ENCODE measurements at places on chromosomes 11 and 22.

- DNase-seq, result peak; percentile 78
These were observed 20.8 kb upstream of the IL18BP start for GRCh38 chr11:71977743-71978418.

- DNase-seq, result no peak
These were observed 78.5 kb downstream of the BUD13 start for GRCh38 chr11:116694349-116694725.

- DNase-seq, result no peak
These were observed 20.1 kb downstream of the UBE4A start for GRCh38 chr11:118379497-118379896.

DNA sequence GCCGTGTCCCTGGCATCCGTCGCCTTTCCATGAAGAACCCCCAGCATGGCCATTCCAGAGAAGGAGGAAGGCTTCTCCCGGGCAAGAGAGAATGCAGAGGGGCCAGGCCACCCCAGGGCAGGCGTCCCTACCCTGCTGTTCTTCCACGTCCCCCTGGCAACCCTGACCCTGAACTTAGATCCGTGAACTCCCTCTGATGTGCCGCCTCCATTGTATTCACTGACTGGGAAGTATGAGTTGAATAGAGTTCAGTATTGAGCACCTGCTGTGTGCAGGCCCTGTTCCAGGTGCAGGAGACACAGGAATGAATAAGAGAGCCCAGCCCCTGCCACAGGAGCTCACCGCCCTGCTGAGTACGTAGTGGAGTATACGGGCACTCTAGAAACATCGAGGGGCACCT lies 29.1 kb upstream of the RELT start:
- no peak for DNase-seq

DNA sequence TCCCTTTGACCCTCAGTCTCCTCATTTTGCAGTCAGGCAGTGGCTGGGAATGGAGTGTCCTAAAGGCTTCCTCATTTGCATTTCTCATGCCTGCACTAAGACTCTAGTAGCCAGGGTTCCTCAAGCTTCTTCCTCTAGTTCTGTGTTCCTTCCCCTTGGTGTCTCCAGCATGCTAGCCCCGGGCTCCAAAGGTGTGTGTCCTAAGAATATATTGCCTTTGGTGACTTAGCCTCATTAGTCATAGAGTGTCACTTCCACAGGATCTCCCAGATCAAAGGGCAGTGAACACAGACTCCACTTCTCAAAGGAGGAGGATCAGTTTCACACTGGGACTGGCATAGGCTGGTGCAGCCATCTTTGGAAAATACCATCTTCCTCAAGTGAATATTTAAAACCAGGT lies 21.4 kb upstream of the ACER3 start:
- peak; percentile 69 for DNase-seq

DNA sequence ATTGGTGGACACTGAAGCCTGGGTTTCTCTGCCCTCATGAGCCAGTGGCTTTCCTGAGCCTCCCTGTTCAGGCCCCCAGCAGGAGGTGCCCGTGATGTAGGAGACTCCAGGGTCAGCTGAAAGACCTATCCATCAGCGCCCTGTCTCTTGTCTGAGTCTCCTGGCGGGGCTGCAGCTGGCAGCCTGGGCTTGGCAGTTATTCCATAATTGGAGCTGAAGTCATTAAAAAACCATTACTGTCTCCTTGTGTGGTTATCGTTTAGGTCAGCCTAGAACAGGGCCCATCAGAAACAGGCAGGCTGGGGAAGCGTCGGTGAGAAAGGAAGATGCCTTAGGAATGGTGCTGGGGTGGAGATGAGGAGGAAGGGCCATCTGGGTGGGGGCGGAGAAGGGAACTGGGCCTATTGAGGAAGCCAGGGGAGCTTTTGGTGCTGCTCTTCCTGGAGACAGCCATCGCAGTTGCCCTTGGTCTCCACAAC lies 5.0 kb downstream of the TUB start:
- DNase-seq, result peak; percentile 15

- no peak for DNase-seq
These were observed 79.7 kb downstream of the BUD13 start for GRCh38 chr11:116693102-116693570.

DNA sequence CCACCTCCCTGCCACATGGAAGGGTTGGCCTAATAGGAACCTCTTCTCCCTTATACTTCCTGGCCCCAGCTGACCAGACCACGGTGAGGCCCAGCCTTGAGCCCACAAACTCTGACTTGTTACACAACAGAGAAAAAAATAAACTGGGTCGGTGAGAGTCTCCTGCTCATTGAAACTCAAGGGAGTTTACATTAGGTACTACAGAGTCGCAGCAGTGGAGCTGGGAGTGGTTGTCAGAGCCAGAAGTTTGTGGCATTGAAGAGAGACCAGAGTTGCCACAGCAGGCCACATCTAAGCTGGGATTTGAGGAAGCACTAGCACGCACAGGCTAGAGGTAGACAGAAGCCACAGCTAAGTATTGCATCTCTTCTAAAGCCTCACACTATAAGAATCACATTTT lies 296.2 kb downstream of the DDX10 start:
- no peak for DNase-seq

- DNase-seq, result no peak
These were observed 33.4 kb upstream of the MICAL2 start for GRCh38 chr11:12076840-12077534.

GRCh38 chr11:110479108-110480101 lies 49.7 kb downstream of the FDX1 start:
- peak; percentile 9 for DNase-seq

DNA sequence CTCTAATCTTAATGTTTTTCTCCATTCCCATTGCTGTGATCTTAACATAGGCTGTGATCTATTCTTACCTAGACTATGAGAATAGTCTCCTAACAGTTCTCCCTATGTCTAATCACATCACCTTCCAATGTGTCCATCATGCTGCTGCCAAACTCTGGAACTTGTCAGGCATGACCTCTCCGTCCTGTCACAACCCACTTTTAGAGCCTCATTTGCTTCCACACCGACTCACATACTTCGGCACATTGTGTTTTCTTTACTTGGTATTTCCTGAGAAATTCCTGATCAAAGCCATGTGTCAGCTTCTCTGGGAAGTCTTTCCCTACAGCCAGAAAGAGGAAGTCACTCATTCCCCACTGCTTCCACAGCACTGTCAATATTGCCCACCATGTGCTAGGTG lies 40.5 kb upstream of the BIRC3 start:
- DNase-seq, result no peak

GRCh38 chr11:118434553-118435289 lies 1.6 kb upstream of the KMT2A start:
- peak; percentile 71 for DNase-seq

- DNase-seq, result no peak
These were observed 13.0 kb upstream of the TBX1 start for GRCh38 chr22:19747551-19747950.

GRCh38 chr11:111419181-111419580 lies 40.1 kb upstream of the POU2AF1 start:
- DNase-seq, result no peak

- no peak for DNase-seq
These were observed 51.0 kb downstream of the NF2 start for GRCh38 chr22:29654420-29654819.

DNA sequence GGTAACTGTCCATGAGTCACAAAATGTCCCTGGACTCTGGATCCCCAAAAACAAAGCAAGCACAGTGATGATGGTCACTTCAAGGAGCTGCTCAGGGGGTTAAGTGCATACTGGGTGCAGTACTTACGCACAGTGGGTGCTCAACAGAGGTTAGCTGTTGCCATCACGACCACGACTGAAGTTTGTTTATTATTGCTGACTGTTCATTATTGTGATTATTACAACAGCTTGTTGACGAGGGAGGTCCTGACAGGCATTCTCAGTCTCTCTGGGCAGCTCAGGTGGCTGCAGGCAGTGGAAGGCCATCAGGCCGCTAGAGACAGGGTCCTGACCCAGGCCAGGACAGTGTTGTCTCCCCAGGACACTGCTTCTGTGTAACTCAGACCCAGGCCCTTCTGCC lies 418.8 kb downstream of the SHANK2 start:
- DNase-seq, result no peak

DNA sequence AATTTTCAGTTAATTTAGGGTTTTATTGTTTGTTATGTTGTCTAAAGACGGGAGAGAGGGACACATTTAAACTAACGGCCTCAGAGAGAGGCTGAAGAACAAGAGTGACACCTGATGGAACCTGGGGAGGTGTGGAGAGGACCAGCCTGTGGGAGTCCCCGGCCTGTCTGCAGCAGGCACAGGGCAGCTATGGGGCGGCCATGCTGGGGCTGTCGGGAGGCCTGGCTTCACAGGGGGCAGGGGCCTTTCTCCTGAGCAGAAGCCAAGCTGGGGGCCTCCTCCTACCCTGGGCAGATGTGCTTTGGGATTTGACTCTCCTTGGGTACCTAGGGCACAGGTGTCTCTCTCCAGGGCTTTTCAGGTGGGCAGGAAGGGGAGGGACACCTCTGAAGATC lies 21.9 kb downstream of the RELT start:
- DNase-seq, result no peak

- peak; percentile 91 for DNase-seq
These were observed 626 bp upstream of the F2 start for GRCh38 chr11:46718155-46719019.

DNA sequence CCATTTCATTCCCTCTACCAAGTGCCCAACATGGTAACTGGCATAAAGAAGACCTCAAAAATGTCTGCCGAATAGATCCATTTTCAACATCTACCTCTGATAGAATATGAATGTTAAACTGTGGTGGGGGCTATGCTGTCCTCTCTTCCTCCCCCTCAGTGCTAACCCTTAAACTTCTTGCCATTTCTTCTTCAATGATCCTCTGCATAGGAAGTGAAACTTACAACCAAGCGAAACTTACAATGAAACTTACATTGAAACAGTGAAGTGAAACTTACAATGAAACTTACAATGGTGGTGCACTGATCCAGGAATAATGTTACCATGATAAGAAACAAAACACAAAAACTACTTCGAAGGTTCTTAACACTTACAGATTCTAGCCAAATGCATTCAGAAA lies 4.7 kb downstream of the RTCB start:
- DNase-seq, result no peak

- no peak for DNase-seq
These were observed 704.8 kb downstream of the DLG2 start for GRCh38 chr11:84922212-84922805.

GRCh38 chr22:42649246-42650099 lies at the start of gene CYB5R3:
CYB5R3 (minus strand) TSS chr22:42649392; CDS start chr22:42649315, 77 bp downstream.
- DNase-seq, result peak; percentile 91

DNA sequence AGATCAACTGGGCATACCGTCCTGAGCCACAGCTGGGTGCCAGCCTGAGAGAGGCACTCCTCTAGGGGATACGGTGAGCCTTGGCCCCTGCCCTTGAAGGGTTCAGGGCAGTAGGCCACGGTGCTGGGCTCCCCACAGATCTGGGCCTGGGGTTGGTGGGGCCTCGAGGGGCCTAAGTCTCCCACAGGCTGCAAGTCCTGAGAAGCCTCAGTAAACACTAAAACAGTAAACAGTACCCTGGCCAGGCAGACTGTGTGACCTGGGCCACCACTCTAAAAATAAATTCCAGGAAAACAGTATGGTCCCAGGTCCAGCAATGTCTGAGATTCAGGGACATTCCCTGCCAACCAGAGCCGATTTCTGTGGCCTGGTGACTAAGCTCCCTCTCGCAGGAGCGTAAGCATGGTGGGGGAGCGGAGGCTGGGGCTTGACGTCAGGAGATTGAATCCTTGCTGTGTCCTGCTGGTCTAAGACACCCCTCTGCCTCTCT lies 2.3 kb upstream of the RHOD start:
- peak; percentile 53 for DNase-seq

- peak; percentile 48 for DNase-seq
These were observed 136.3 kb downstream of the ETS1 start for GRCh38 chr11:128450882-128451651.

- DNase-seq, result peak; percentile 72
These were observed 6.6 kb upstream of the ARAP1 start for GRCh38 chr11:72758690-72759389.

- DNase-seq, result no peak
These were observed 130.9 kb downstream of the PARVA start for GRCh38 chr11:12508151-12508751.

DNA sequence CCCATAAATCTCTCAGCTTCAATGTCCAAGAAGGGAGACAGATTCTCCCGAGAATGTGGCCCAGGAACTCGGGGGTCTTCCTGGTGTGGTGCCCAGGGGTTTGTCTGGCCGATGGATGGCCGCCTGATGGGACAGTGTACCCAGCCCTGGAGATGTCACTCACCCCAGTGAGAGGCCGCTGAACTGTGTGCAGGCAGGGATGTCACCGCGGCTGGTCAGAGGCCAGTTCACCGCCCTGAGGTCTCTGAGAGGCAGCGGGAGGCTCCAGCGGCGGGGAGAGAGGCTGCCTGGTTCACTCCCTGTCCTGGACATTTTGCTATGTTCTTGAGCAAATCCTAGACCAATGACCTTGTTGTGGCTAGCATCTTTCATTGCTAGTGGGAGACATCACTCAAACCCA lies 1349.5 kb downstream of the BRD1 start:
- DNase-seq, result no peak

DNA sequence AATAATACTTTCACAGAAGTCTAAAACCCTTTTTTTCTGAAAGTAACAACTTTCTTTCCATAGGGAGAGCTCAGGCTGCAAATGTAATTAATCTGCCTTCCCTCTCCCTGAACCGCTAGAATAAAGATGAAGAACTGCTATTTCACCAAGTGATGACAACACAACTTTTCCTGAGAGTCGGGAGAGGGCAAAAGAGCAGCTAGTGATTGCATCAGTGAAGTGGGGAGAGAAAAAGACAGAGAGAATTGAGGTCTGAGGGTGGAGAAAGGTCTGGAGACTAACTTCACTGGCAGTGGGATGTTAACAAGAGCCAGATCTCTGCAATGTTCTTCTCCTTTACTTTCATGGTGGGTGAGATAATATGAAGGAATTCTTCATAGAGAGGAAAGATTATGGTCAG lies 10.9 kb upstream of the MPEG1 start:
- DNase-seq, result no peak

GRCh38 chr11:62680825-62681240 lies 2.0 kb upstream of the UBXN1 start:
- peak; percentile 88 for DNase-seq

GRCh38 chr11:57210781-57211180 lies 26.3 kb downstream of the APLNR start:
- no peak for DNase-seq

DNA sequence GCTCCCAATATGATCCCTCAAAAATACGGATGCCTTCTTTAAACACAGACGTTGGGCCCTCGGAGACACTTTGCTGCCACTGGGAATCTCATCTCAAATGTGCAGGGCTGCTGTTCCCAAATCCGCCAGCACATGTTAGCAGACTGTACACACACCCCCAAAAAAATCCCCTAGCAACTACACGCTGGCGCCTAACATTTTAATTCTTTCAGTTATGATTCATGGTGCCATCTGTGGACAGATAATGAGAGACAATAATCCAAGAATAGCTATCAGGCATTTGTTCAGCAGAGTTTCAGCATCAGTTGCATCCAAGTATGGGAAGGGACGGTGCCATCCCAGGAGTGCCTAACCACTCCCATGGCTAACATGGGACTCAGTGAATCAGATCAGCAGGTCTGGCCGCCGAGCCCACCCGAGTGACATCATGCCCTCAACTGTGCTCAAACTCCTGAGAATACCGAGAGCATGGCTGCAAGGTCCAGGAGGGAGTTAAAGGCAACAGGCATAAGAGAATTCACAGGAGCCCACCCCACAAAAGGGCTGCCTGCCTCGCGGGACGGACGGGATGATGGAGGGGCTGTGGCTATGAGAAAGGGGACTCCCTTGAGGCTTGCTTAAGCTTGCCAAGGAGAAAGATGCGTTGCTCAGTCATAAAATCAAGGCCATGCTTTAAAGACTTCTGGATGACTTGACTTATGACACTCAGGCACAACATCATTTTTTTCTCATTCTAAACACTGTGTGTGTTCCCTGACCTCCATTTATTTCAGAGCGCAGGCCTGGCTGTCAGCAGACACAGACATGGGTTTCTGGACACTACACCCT lies 337.0 kb downstream of the SHANK2 start:
- DNase-seq, result no peak

- peak; percentile 65 for DNase-seq
These were observed 29.5 kb upstream of the SCUBE2 start for GRCh38 chr11:9120664-9121468.
